ENCODE measurements at places on chromosomes 2 and 18.

DNA sequence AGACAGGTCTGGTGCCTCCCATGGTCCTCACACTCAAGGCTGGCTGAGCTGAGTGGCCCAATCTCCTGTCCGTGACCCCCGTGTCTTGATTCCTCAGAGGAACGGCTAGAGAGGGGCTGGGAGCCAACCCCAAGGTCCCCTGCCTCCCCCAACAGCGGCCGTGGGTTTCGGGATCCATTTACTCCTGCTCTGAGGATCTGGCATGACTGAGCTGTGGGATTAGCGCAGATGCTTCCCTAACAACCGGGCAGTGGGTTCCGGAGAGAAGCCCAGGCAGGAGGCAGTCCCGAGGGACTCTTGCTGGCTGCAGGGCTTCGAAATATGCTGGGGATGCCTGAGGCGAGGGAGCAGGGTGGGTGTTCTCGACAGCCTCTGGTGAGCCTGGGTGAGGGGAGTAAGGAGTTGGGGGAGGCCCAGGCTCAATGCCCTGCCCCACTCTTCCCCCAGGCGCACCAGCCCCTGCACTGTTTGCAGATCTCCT is 18.9 kb downstream of the GPR35 start:
- DNase-seq: no peak

DNA sequence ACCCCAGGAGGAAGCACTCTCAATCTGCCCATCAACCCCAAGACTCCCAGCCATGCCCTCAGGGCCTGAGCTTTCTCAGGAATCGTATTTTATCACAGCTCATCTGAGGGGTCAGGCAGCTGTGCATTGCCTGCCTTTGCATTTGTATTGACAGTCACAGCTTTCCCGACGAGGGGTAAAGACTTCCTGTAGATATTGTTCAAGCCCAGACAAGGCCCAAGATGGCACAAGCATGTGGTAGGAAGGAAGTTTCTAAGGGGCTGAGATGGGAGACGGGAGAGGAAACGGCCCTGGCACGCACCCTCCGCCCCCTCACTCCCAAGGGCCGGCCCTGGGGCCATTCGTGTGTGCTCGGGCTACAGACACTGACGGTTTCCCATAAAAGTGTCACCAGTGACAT is 34.2 kb upstream of the PRLH start:
- no peak for DNase-seq

DNA sequence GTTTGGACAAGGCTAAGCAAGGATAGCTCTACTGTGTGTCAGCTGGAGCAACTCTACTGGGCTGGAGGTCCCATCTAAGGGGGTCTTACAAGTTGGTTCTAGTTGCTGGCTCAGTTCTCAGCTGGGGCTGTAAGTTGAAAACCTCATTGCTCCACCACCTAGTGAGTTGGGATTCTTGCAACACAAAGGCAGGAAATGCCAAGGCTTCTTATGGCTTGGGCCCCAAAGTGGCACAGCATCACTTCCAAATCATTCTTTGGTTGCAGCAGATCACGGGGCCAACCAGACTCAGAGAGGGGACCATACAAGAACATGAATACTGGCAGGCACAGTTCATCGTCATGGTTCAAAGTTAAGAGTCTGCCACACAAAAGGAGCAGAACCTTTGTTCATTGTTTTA is 332.7 kb downstream of the LRRTM1 start:
- no peak for DNase-seq

DNA sequence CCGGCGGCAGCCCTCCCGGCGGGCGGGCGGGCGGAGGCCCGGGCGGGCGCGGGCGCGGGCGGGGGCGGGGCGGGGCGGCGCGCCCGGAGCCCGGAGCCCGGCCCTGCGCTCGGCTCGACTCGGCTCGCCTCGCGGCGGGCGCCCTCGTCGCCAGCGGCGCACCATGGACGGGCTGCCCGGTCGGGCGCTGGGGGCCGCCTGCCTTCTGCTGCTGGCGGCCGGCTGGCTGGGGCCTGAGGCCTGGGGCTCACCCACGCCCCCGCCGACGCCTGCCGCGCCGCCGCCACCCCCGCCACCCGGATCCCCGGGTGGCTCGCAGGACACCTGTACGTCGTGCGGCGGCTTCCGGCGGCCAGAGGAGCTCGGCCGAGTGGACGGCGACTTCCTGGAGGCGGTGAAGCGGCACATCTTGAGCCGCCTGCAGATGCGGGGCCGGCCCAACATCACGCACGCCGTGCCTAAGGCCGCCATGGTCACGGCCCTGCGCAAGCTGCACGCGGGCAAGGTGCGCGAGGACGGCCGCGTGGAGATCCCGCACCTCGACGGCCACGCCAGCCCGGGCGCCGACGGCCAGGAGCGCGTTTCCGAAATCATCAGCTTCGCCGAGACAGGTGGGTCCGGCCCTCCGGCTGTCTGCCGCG is at the start of gene INHBB:
TSS of gene INHBB (plus strand) at position 111 of the 641 bp plus-strand sequence. CDS start at position 164, 53 bp downstream.
- DNase-seq: no peak

DNA sequence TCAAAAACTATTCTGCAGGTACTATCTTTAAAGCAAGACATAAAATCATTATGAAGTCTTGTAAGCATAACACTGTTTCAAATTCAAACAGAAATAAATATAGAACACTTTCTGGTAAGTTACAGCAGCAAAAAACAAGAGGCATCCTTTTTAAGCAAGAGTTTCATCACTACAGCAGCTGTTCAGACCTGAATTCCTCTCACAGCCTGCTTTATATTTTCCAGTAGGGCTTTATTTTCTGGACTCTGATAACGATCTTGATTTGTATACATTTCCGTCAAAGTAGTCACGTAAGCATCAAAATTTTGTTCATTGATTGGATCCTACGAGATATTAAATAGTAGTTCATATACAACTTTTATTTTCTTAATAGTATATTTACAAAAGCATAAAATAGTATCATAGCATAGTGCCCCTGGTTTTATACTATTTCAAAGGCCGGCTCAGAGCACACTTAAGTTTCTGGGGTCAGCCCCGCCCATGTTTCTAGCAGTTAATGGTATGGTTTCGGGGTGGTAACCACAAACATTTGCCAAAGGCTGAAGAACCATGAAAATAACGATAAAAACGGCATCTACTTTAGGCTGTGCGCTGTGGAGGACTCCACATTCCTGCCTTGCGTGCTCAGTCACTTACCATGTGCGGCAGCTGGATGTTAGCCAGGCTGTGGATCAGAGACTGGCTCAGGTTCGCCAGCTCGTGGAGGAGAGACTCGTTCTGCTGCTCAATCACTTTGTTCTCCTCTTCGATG is 47.5 kb upstream of the PXDN start:
- peak; percentile 71 for DNase-seq

DNA sequence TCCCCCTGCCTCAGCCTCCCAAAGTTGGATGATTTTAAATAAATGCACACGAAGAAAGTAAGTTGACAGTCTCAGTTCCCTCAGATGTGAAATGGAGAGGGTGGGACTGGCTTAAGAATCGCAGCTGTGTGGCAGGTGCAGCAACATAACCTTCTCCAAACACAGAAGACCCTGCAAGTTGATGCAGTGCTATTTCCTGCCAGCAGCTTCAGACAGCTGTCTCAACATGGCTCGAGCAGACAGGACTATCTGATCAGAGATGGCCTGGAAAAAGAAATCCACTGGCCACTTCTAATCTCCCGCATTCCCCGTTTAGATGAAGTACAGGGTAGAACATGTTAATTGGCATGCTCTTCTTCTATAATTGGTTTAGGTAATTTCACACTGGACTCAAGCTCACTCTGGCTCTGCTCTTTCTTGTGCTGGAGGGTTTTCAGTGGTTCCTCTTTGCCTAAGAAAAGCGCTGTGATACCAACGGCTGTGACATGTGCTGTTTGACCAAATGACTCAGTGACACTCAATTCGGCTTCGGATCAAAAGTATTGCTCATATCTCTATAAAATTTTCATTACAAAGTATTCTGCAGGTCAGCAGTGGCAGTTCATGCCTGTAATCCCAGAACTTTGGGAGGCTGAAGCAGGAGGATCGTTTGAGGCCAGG is 40.2 kb downstream of the MYOM1 start:
- DNase-seq: no peak

DNA sequence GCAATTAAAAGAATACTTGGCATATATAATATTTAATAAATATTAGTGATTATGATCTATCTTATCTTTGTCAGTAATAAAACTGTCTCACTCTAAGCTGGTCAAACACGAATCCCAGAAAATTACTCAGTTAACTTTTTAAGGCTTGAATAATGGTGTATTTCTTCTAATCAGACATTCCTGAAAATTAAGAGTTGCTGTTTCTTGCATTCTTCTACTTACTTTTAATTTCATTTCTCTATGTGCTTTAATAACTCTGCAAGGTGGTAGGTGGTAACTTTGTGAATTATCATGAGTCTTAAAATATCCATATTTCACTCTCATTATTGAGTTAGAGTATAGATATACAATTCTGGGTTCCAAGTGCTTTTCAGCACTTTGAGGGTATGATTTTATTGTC is 3.1 kb upstream of the SERPINB10 start:
- no peak for DNase-seq

- no peak for DNase-seq
Measured at GRCh38 chr2:130728007-130728454, 839 bp upstream of the GPR148 start.

- peak; percentile 7 for DNase-seq
Measured at GRCh38 chr18:69795791-69796190, 151.9 kb downstream of the CD226 start.

DNA sequence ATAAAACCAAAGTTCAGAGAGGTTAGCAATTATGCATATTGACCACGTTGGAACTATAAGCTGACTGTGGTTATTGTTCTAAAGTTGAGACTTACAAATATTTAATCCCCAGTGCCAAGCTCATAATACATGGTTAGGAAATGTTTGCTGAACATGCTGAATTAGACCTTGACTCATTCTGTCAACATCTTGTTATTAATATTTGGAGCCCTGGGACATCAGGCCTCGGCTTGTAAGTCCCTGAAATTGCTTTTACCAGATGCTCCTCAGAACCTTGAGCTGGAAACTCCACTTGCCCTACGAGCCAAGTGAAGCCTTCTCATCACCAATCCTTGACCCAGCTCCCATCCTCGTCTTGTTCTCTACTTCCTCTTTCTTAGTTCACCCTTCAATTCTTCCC is 21.2 kb downstream of the DYNAP start:
- DNase-seq: no peak

DNA sequence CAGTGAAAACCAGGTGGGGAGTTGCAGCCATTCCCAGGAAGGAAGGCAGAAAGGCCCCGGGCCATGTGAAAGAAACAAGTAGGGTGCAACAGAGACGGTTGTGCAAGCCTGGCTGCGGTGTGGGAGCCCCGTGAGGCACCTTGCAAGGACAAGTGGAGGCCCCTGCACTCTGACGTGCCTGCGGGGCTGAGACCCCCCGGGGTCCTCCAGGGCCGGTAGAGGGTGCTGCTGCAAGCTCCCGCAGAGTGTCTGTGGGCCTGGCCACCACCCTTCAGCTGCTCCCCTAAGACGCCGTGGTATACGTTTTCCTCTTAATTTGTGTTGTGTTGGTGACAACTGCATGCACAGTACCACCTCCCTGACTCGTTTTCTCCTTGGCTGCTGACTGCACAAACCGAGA is 27.4 kb upstream of the MC5R start:
- no peak for DNase-seq

DNA sequence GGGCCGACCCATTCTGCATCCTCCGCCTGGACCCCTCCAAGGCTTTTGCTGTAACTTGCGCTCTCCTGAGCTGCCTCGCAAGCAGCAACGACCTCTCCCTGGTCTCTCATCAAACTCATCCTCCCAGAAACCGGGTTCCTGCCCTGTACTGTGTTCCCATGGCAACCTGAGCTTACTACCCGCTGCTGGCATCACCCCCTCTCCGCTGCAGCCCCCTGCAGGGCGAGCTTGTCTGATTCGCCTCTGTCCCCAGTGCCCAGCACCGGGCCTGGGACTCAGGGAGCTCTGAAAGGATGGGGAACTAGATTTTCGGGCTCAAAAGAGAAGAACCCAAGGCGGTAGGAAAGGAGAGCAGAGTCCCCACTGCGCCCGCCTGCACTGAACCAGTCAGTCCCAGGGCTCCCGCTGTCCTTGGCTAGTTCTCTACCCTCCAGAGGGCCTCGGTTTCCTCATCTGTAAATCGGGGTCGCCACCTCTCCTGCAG is 463 bp downstream of the HS1BP3 start:
- DNase-seq: no peak

- DNase-seq: no peak
Measured at GRCh38 chr2:102796337-102796736, 34.5 kb downstream of the TMEM182 start.

DNA sequence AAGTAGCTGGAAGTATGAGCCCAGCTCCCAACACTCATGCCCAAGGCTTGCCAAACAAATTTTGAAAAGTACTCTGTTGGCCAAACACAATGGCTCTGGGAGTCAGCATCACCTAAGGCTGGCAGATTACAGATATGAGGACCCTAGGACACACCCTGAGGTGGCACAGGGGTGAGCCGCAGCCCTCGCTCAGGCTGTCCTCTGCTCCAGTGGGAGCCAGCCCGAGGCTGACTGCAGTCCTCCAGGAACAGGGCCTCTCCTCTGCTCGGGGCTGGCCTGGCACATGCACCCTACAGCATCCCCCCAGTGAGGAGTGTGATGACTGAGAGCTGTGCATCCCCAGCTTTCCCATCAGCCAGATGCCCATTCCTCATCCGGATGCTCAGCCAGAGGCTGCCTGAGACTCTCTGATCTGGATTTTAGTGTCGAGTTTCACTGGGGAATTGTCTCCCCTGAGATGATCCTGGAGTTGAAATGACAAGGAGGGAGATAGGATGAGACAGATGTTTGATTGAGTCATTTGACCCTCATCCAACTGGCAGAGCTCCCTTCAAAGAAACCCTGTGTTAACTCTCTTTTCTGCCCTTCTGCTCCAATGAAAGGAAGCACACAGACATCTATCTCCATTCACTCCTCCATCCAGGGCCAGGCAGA is 269.3 kb upstream of the NCKAP5 start:
- no peak for DNase-seq

DNA sequence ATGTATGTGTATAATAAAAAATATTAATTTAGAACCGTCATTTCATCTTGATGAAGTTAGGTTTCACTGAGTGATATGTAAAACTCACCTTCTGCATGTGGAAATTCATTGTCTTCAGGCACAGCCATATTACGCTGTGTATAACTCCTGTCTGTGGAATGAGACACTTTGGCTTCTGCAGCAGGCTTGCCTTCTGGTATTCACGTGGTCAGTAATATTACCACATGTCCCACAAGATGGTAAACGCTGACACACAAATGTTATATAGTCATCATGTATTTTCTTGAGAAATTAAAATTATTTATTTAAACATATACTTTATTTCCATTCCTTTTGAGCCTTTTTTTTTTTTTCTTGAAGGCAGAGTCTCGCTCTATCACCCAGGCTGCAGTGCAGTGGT is 25.1 kb upstream of the AAK1 start:
- no peak for DNase-seq

- no peak for DNase-seq
Measured at GRCh38 chr2:58950795-58951462, 709.8 kb upstream of the FANCL start.

DNA sequence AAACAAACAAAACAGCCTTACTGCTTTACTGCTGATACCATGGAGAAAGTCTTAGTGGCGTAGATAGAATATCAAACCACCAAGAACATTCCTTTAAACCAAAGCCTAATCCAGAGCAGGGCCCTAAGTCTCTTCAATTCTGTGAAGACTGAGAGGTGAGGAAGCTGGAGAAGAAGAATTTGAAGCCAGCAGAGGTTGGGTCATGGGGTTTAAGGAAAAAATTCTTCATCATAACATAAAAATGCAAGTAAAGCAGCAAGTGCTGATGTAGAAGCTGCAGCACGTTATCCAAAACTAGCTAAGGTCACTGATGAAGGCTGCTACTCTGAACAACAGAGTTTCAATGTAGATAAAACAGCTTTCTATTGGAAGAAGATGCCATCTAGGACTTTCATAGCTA is 77.1 kb downstream of the MTA3 start:
- DNase-seq: no peak

All from AG04450 (cell line).